WERI-Rb-1 (cell line): ENCODE measurements at places on chromosomes 2 and 18.

- no peak for DNase-seq
Measured at GRCh38 chr2:148660999-148661398, 16.4 kb downstream of the EPC2 start.

DNA sequence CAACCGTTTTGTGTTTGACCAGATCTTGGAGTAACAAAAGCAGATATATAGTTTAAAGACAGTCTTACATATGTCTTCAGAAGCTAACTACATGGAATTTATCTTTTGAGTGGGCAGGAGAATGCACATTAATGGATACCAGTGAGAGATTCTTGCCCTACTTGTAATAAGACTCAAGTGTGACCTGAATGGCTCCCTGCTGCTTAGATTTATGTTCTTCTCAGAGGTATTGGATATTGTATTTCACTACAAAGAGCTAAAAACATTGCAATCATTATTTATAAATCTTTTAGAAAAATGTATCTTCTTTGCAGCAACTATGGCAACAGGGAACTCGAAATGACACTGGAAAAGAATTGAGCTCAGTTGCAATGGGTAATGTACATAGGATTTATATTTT lies 227.7 kb downstream of the LRRTM4 start:
- DNase-seq: no peak

GRCh38 chr2:139386401-139386800 lies 606.2 kb upstream of the NXPH2 start:
- no peak for DNase-seq

- DNase-seq: no peak
Measured at GRCh38 chr18:10029711-10030110, 115.9 kb downstream of the VAPA start.

- DNase-seq: no peak
Measured at GRCh38 chr2:71802556-71802955, 345.1 kb downstream of the CYP26B1 start.

DNA sequence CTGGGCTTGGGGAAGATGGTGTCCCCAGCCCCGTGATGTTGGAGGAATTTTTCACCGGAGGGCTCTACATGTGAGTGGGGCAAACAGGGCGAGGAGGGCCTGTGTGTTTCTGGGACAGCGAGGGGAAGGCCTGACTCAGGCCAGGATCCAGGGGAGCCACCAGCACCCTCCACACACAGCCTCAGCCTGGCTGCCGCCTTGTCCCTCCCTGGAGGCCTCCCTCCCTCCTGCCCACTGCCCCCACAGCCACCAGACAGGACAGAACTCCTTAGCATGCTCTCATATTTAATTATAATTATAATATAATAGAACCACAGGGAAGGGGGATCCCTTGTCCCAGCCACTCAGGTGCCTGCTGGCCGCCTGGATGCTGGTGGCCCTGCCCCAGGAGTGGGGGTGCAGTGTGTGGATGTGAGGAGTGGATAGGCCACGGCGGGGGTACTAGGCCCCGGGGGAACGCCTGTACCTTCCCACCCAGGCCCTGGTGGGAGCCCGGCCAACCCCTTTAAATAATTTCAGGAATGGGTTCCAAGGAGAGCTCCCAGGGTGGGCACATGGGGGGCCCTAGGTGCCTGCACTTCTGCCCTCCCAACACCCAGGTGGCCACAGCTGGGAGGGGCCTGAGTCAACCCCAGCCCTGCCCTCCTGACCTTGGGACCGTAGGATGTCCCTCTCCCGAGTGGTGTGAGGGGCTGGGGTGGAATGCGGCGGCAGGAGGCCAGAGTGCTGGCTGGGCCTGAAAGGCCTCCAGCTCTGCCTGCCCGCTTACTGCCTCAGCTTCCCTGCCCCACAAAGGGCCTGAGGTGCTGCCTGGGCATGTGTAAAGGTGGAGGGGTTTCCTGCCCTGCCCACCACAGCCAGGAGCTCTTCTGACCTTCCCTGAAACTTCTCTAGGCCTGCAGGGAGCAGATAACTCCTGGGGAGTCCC lies 8.8 kb downstream of the PDCD1 start:
- DNase-seq: no peak

DNA sequence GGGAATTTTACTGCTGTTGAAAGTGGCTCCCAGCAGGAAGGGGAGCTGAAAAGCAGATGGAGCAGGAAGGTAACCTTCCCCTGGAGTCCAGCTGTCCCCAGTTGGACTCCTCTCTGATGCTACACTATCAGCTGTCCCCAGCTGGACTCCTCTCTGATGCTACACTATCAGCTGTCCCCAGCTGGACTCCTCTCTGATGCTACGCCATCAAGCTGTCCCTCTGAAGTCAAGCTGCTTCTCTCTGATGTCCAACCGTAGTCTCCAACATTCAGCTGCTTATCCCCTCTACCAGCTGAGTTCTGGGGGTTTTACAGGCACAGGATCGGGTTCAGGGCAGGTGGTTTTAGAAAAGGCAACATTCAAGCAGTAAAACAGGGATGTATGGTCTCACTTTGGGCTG lies 19.8 kb upstream of the SUCLG1 start:
- no peak for DNase-seq

- no peak for DNase-seq
Measured at GRCh38 chr2:7027411-7027810, 110.2 kb downstream of the RNF144A start.

DNA sequence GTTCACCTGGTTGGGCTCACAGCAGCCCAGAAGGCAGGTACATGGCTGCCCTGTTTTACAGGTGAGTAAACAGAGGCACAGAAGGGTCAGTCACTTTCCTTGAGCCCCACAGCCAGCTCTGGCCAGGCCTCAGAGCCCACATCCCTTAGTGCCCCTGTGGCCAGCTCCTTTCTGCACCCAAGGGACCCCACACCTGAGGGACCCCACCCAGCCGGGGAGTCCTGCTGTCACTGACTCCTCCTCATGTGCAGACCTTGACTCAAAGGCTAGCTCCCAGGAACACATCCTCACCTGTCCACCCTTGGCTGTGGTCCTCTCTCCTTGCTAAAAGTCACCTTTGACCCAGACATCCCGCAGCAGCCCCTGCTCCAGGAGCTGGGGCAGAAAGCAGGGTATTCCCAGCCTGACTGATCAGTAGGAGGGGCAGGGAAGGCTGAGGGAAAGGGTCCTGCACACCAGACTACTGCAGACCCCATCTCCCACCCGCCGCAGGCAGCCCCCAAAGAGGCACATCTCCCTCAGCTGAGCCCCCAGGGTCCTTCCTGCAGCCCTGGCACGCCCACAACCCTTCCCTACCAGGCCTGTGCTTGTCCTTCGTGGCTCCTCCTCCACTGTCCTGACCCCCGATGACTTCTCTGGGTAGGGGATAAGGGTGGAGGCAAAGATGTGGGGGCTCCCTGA lies 9.8 kb upstream of the ARHGEF4 start:
- DNase-seq: no peak

DNA sequence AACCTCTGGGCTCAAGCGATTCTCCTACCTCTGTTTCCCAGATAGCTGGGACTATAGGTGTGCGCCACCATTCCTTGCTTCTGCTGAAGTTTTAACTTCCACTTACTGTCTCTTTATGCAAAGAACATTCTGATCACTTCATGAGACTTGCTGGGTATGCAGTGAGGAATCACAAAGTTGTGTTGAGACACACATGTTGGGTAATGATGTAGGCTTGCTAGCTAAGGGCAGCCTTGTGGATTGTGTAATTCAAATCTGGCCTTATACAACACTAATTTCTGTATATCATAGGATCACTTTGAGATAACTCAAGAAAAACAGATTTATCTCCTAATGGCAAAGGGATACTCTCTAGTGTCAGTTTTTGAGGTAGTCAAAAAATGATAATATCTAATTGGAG lies 24.2 kb downstream of the XRCC5 start:
- DNase-seq: no peak

DNA sequence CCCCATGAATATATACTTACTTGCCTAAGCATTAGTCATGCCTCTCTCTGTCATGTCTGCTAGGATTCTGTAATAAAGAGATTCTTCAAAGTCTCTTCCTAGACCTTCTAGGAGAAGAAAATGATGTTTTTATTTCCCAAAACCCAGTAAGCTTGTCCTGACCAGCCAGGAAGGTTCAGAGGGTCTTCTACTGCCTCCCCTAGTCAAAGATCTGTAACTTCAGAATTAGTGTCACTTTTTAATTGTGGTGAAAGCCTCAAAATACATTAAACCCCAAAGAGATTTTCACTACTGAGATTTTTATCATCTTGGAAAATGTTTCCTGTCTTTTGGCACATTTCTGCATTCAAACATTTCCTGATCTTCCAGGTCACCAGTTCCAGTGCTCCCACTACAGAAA lies 232.9 kb upstream of the STK17B start:
- no peak for DNase-seq

- no peak for DNase-seq
Measured at GRCh38 chr2:207394812-207395534, 134.8 kb upstream of the CREB1 start.

GRCh38 chr18:48290162-48290926 lies 118.8 kb downstream of the ZBTB7C start:
- DNase-seq: no peak

DNA sequence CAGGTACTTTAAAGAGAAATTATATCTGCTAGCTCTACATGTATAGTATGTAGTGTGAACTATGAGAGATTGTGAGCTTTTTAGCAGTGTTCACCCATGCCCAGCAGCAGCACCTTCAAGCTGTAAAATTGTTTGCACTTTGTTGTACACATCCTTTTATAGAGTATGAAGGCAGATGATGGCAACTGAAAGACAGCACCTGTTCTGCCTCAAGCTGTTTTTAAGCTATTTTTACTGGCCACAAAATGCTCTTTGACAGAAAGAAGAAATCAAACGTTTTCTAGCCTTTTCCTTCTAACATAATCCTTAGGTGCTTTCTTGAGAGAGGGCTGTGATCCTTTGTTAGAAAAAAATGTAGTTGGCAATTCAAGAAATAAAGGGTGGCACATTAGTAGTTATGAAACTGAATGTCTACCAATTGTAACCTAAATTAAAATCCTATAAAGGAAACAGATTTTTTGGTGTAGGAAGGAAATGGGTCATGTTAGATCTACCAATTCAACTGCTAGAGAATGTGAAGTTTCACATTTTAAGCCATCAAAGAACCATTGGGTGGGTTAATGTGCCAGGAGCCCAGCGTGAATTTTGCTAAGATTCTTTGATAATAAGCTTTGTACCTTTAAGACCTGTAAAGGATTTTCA lies 59.5 kb downstream of the R3HDM1 start:
- DNase-seq: no peak

DNA sequence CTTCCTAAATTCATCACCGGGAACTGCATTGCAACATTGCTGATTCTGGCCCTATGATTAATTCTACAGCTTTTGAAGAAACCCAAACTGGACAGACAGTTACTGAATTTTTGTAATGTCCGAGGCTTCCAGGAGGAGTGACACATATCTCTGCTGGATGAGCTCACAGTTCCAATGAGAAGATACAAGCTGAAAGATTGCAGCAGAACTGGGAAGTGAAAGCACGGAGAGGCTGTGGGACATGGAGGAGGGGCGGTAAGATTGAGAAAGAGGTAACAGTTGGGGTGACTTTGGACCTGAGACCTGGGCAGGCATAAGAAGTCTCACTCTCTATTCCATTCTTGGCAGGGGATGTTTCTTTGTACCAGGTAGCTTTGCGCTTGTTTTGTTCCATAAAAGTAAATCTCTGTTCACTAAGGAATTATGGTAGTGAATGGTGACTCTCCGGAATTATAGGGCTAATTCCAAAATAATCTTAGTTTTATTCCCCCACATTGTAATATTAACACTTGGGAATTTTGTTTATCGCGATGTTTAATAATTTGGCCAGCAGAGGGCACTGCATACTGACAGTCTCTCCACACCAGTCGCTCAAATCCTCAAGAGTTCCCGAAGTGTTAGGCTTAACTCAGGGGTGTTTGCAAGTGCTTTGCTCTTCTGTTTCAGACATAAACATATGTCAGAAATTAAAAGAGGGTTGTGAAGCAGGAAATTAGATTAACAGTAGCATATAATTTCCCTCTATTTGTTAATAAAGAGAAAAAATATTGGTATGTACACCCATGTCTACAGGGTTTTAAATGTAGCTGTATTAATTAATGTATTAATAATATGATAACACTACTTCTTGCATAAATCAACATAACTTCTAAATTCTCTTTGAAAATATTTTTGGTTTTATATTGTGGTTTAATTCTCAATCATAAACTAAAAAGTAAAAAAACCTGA lies 201.4 kb downstream of the SOCS6 start:
- peak; percentile 24 for DNase-seq

DNA sequence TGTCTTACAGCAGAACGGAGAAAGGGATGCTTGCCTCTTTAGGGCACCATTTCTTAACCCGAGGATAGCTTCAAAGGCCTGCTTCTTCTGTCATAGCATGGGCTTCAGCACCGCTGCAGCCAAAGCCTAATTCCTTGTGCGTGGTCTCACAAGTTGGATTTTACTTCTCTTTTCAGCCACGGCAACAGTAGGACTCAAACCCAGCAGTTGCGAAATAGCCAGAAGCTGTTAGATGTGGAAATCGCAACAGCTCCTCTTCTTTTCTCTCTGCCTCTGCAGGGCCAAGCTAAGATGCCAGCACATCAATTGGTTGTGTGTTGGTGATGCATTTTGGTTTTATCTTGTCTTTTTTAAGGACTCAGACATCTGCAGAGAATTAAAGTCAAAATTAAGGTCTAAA lies 3.1 kb downstream of the NRXN1 start:
- DNase-seq: no peak

DNA sequence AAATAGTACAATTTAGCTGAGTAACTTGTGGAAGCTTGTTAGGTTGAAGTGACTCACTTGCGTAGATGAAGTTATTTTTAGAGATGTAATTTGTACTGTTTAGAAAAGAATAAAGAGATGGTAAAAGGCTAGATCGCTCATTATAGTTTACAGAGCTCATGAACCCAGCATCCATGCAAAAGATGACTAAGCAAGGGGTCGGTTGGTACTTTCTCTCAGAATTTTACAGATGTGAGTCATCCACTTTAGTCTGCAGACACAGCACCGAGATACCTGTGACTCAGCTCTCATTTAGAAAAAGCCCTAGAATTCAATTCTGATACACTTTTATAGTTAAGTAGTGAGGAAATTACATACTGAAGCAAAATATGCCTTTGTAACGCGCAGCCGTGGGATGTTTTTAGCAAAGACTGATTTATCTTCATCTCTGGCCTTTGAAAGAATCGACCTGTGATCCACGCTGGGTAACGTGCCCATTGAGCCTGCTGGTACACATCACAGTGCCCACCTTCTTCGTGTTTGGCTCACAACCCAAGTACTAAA lies 116.5 kb upstream of the FOSL2 start:
- no peak for DNase-seq

GRCh38 chr18:38792731-38793130 lies 1227.1 kb upstream of the CELF4 start:
- no peak for DNase-seq
